Activated T-helper 1 cell treated with anti-CD3 and anti-CD28 coated beads, Interleukin-2, amount 50 U/mL, for 16 hours (primary cell): ENCODE measurements at places on chromosomes 7 and 10.

DNA sequence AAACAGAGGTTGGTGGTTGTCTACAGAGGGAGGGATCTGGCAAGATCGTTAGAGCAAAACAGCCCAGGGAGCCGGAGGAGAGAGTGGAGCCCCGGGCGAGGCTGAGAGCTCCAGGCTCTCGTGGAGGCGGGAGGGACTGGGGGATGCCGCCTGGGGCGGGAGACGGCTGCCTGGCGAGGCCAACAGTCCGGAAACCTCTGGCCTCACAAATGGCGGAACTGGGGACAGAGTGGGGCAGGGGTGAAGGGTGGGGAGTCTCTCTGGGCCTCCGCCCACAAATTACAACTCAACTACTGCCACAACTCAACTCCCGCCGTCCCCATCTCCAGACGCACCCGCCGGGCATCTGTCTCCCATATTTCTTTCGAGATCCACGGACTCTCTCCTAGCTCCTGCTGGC lies 47.7 kb downstream of the CLEC2L start:
- DNase-seq, result no peak

- DNase-seq, result no peak
These were observed 296.4 kb downstream of the DGKB start for GRCh38 chr7:14606101-14606500.

GRCh38 chr7:156626220-156626895 lies 14.2 kb upstream of the RNF32 start:
- no peak for DNase-seq

DNA sequence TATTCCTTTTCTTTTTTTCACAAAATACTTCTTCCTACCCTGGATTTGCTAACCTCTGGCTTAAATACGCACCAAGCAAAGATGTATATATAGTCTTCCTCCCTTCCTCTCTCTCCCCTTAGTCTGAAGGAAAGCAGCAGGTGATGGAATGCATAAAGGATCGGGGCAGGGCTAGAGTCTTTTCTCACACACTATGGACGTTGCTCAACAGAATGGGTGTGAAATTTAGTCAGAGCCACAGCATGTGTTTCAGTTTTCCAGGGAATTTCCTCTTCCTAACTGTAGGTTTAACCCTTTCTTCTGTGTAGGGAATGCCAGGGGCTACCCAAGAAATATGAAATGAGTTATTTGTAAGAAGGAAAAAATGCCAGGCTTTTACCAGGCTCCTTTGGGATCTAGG lies 71.4 kb upstream of the NFKB2 start:
- DNase-seq, result no peak

GRCh38 chr7:16564023-16564380 lies 37.4 kb downstream of the LRRC72 start:
- no peak for DNase-seq

GRCh38 chr10:48701139-48701901 lies 16.6 kb downstream of the WDFY4 start:
- DNase-seq, result no peak

DNA sequence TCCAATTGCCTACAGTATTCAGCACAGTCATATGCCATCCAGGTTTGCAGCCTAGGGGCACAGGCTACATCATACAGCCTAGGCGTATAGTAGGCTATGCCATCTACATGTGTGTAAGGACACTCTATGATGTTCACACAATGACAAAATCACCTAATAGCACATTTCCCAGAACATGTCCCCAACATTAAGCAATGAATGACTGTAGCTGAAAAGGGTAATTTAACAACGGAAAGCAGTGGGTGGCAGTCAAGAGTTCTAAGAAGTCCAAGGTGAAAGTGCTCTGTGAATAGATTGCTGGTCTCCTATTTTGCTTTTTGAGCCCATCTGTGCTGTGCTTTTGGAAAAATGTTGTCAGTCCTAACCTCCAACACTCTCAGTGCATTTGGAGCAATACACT lies 162.6 kb downstream of the KLF6 start:
- no peak for DNase-seq

DNA sequence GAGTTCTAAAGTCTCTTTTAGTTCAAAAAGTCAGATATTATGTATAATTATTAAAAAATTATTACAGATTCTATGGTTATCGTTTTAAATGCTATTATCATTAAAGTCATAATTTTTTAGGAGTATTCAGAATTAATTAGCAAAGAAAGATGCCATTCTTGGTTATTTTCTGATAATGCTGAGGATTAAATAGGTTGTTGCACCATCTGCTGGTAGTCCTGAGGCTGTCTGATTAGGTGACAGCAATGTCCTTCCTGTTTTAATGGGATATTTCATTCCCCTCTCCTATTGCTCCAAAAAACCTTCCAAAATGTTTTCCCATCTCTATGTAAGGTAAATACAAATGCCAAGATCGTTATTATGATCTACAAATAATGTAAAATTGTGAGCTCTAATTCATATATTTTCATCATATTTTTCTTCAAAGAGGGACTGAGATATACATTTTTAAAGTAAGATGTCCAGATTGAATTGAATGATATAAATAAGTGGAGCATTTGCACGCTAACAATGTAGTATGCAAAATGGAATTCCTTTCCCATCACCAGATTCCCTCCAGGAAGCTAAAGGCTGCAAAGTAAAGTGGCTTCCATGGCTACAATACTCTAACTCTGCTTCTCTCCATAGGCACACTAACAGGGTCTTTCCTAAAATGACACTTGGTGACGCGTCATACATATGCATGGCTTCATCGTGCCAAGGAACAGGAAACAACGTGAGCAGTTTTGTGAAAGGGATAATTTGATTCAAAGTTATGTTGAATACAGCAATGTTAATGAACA lies 58.8 kb upstream of the AKR1E2 start:
- no peak for DNase-seq

DNA sequence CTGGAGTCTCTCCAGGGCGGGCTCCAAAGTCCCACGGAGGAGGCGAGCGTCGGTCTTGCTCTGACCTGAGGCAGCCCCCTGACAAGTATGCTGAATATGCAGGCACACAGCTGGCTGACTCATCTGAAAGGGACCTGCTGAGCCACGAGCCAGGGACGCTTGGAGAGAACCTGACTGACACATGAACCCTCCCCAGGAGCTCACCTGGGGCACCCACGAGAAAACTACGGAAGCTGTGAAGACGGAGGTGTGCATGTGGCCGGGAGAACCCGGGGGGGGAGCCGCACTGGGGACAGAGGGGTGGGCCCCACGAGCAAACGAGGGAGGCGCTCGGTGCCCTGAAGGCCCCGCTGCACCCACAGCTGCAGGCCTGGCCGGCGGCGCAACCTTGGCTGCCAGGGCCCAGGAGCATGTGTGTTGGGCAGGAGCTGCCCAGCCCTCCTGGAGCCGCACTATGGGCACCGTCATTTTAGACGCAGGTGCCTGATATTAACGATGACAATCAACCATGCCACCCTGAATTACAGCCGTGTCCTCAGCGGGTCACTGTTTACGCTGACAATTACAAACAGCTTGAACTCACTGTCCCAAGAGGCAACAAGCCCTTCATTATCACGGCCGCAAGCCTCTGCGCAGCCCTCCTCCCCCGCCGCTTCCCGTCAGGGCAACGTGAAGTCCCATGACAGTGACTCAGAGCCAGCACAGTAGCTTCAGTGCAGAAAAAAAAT lies 64.7 kb downstream of the DIP2C start:
- DNase-seq, result no peak

- DNase-seq, result no peak
These were observed 12.6 kb downstream of the SCD start for GRCh38 chr10:100359529-100360150.

GRCh38 chr10:49179699-49180443 lies 8.3 kb downstream of the TMEM273 start:
- DNase-seq, result no peak

- DNase-seq, result no peak
These were observed 16.3 kb upstream of the ABLIM1 start for GRCh38 chr10:114674346-114674745.

DNA sequence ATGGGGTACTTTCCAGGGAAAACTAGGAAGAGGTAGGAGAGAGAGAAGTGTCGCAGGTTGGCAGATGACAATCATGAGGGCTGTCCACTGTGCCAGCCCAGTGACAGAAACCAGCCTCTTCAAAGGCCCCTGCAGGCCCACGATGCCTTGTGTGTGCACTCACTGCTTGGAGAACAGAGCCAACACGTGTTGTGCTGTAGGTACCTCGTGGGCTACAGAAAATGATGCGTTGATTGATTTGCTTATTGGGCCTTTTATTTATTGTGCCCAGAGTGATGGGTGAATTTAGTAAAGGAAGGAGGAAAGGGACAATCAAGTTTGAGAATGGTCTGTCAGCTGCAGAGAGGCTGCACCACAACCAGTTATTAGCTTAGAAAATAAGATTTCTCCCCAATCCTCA lies 215.1 kb downstream of the PLXNA4 start:
- DNase-seq, result no peak

DNA sequence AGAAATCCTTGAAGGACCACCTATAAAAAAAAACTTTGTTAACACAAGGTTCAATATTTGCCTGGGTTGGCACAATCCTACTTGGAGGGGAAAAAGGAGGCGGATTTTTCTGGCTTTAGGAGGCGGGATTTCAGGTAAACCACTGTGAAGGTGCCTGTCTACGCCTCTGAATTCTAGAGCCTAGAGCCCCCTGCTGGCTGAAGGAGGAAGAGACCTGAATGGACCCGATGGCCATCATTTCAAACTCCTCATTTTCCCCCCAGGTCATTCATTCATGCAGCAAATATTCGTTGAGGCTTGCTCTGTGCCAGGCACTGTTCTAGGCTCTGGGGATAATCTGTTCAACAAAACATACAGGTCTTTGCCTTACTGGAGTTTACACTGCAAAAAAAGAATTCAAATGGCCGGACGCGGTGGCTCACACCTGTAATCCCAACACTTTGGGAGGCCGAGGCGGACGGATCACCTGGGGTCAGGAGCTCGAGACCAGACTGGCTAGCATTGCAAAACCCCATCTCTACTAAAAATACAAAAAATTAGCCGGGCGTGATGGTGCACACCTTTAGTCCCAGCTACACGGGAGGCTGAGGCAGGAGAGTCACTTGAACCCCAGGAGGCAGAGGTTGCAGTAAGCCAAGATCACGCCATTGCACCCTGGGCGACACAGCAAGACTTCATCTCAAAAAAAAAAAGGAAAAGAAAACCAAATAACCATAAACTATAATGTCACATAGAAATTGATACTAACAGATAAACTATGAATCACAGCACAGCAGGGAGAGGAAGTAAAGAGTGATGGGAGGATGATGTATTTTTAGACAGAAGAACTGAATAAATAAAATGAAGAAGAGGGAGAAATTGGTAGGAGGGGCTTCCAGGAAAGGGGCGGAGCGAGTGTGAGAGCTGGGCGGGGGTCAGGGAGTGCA lies 90.1 kb upstream of the NFE2L3 start:
- peak; percentile 45 for DNase-seq

- DNase-seq, result peak; percentile 45
These were observed 940 bp upstream of the PSD start for GRCh38 chr10:102419269-102420180.

GRCh38 chr10:89609833-89610346 lies 35.2 kb downstream of the PANK1 start:
- DNase-seq, result no peak

DNA sequence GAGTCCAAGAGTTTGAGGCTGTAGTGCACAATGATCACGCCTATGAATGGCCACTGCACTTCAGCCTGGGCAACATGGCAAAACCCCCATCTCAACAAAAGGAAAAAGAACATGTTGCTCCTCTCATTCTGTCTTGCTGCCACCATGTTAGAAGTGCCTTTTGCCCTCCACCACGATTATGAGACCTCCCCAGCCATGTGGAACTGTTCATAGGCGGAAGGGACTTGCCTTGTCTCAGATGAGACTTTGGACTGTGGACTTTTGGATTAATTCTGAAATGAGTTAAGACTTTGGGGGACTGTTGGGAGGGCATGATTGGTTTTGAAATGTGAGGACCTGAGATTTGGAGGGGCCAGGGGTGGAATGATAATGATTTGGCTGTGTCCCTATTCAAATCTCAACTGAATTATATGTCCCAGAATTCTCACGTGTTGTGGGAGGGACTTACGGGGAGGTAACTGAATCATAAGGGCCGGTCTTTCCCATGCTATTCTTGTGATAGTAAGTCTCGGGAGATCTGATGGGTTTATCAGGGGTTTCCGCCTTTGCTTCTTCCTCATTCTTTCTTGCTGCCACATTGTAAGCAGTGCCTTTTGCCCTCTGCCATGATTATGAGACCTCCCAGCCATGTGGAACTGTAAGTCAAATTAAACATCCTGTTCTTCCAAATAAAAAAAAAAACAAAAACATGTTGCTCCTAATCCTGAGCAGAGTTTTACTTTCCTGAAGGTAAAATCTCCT lies 22.3 kb downstream of the DLG5 start:
- no peak for DNase-seq

DNA sequence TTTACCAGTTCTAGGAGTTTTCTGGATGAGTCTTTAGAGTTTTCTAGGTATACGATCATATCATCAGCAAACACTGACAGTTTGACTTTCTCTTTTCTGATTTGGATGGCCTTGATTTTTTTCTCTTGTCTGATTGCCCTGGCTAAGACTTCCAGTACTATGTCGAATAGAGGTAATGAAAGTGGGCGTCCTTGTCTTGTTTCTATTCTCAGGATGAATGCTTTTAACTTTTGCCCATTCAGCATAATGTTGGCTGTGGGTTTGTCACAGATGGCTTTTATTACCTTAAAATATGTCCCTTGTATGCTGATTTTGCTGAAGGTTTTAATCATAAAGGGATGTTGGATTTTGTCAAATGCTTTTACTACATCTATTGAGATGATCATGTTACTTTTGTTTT lies 223.2 kb upstream of the COBL start:
- DNase-seq, result no peak

GRCh38 chr10:118662228-118663035 lies 67.0 kb upstream of the PRLHR start:
- DNase-seq, result no peak

DNA sequence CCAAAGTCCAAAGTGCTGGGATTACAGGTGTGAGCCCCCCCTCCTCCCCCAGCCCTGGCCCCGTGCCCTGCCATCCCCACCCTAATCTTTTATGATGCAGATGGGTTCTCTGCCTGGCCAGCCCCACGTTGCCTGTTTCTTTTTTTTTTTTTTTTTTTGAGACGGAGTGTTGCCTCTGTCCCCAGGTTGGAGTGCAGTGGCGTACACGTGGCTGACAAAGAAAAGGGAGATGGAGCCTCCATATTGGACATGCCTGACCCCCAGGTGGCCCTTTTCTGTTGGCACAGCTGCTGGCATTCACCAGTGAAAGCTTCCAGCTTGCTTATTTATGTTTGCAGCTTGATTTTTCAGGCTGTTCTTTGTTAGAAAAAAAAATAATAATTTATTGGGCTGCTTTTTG lies 235.3 kb downstream of the CCDC3 start:
- no peak for DNase-seq

- DNase-seq, result no peak
These were observed 450.6 kb upstream of the AUTS2 start for GRCh38 chr7:69147631-69148030.

DNA sequence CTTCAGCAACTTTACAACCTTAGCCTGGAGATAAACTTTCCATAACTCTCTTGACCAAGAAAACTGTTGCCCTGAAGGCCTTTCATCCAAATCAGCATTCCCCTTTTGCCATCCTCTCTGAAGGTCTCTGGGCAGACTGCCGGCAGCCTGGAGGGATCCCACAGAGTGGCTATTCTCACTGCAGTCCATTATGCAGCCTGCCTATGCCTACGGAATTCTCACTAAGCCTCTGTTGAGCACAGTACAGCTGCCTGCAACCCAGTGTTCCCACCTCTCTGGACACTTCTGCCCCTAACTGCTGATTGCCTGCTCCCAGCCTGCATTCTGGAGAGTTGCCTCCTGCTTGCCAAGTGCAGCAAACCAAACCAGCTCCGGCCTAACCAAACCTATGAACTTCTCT lies 548.9 kb upstream of the STEAP1 start:
- no peak for DNase-seq
